ENCODE measurements at places on chromosomes 6 and 20. TPM values are rescaled to one million over a fixed set of nuclear protein-coding genes. Genes with fewer than 3 reads are reported as not detected.
A peak's percentile ranks its signal among the peaks of the same experiment; 100 is the strongest.

FOXO3 gene
- 12.3 TPM for total RNA-seq

DNA sequence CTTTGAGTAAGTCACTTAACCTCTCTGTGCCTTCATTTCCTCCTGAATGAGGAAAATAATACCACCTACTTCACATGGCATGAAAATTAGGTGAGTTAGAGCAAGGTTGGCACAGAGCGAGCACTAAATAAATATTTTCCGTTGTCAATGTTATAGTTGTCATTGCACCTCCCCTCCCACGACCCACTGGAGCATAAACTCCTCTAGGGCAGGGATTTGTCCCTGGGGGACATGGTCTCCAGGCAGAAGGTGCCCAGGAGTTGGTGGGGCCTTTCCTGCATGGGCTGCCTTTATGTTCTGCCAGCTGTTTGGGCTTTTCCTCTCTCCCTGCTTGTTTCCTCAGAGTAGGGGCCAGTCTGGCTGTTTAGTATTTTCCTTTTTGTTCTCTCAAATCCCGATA is 1.3 kb upstream of the ANGPT4 start:
- no peak for DNase-seq

GRCh38 chr6:78243519-78243918 is 590.7 kb downstream of the MEI4 start:
- no peak for DNase-seq

DNA sequence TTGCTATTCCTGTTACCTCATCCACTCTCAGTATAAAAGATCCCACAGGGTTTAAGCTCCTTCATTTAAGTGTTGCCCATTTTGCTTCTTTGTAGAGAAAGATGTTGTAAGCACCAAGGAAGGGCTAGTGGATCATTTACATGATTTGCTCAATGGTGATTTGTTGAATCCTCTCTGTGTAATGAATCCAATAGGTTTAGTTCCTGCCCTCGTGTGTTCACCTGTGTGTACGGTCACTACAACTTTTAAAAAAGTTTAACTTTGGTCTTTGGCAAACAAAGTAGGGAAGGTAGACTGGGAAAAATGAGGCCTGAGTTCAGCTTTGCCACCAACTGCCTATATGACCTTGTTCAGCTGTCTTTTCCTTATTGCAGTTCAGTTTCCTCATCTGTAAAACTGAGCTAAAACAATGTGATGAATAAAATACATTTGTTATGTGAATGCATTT is 51.5 kb downstream of the DHX35 start:
- DNase-seq, result no peak

PNISR gene
- total RNA-seq, result 104 TPM

GRCh38 chr6:139253656-139254055 is 38.1 kb downstream of the TXLNB start:
- DNase-seq, result peak; percentile 11

TNXB gene
- total RNA-seq, result 3.4 TPM

GRCh38 chr6:121236984-121237383 is 97.3 kb downstream of the TBC1D32 start:
- no peak for DNase-seq

DNA sequence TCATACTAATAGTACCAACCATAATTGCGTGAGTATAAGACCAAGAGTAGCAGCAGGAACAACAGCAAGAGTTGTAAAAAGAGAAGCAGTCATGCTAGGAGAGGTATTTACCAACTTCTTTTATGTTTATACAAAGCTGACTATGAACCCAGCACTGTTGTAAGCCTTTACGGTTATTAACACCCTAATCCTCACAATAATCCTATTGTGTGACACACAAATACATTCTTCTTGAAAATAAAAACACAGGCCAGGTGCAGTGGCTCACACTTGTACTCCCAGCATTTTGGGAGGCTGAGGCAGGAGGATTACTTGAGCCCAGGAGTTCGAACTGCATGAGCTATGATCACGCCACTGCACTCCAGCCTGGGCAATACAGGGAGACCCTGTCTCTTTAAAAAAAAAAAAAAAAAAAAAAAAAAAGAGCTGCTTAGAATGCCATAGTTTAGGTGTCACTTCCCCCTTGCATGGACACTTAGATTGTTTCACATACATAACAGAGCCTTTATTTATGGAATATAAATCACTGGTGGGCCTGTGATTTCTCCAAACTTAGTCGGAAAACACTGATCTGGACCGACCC is 20.2 kb downstream of the HCK start:
- DNase-seq, result no peak

DNA sequence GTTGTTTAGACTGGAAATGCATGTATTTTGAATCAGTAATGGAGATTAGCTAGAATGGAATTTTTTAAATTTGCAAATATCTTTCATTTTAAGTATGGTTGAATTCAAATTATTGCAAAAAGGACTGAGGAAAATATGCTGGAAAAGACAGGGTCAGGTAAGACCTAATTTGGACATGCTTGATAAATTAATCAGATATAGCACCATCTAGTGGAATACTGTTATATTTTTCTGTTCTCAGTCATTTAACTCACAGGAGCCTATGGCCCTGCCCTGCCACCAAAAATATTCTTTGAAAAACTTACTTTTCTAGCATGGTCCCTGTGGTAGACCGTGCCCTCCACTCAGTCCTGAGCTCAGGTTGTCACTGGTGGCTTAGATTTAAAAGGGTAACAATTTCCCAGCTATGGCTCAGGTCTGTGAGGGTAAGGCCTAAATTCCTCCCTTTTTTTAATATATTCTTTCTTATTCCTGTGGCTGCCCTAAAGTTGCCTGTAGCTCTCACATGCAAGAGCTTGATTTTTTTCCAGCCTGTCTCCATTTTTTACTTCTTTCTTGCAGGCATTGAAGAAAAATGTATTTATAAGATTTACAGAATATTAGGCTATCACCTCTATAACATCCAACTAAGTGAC is 25.3 kb upstream of the KIAA1586 start:
- no peak for DNase-seq

LCA5 gene
- total RNA-seq, result not detected

GRCh38 chr6:134604014-134604676 is 286.2 kb upstream of the SGK1 start:
- no peak for DNase-seq

DNA sequence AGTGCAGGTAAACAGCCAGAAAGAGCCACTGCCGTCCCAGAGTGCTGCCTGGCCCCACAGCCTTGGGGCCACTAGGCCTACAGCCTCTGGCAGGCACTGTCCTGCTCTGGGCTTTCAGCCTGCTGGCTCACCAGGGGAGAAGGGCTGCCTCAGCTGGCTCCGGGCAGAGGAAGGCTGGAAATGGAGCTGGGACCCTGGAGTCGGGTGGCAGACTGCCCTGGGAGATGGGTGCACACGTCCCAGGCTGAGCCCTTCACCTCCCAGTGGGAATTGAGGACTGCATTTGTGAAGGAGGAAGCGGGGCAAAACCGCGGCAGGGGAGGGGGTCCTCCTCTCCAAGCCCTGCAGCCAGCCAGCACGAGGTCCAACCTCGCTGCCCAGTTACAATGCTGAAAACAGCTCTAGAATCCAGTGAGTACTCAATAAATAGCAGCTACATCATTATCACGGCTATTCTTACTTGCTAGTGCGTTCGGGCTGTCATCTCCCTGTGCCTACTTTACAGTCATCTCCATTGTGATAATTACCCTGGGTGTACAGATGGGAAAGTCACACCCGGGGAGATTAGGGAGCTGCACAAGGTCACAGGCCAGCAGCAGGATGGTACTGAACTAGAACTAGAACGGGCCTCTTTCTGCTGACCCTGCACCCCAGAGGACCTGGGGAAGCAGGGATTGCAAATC is 13.1 kb downstream of the ACSS1 start:
- no peak for DNase-seq

PERP gene
- total RNA-seq, result 3.9 TPM

PKIB gene
- total RNA-seq, result 0.76 TPM

GRCh38 chr6:115360602-115361325 is 699.9 kb downstream of the FRK start:
- no peak for DNase-seq

PPDPF gene
- total RNA-seq, result 292 TPM

DNA sequence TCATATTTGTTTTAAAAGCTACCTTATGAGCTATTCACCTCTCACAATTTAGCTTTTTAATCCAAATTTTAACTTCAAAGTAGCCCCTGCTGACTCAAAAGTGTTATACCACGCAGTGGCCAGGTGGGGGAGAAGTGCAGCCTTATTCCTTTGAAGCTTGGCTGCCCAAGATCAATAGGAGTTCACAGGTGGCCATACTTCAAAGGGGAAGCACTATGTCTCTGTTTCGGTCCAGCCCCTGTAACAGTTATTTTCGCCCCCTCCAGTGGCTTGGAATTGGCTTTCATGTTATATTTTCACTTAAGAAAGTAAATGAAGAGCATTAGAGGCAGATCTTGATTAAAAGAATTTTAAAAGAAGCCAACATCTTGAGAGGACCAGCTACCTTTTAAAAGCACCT is 608.4 kb downstream of the EPHA7 start:
- peak; percentile 28 for DNase-seq

DNA sequence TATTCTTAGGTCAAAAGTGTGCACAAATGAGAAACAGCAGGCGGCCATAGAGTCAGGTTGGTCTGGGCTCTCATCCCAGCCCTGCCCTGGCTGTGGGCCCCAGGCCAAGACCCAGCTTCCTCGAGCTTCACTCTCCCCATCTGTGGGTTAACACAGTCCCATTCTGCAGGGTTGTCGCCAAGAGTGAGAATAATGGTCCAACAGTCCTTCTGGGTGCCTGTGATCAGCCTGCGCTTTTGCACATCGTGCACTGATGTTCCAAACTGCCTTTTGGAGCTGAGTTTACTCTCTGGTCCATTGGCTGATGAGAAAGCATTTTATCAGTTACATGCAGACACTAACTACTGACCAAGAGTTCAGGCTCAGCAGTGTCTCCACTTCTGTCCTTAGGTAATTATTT is 82.6 kb downstream of the INSM1 start:
- no peak for DNase-seq

GRCh38 chr6:30169658-30170614 is 6.6 kb downstream of the TRIM15 start:
- peak; percentile 38 for DNase-seq

DNA sequence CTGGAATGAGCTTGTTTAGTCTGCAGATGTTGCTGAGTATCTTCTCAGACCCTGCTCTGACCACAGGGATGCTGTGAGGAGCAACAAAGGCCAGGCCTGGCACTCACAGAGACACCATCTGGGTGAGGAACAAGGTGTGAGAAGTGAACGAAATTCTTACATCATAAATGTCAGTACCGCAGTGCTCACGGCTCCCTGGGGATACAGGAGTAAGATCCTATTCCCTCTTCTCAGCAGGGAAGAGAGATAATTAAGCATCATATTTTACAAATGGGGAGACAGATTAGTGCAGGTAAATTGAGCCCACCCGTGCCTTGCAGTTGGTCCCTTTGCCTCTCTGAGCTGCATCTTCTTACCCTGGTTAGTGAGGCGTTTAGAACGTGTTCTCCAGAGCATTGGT is 106.2 kb downstream of the DTD1 start:
- DNase-seq, result no peak

DNA sequence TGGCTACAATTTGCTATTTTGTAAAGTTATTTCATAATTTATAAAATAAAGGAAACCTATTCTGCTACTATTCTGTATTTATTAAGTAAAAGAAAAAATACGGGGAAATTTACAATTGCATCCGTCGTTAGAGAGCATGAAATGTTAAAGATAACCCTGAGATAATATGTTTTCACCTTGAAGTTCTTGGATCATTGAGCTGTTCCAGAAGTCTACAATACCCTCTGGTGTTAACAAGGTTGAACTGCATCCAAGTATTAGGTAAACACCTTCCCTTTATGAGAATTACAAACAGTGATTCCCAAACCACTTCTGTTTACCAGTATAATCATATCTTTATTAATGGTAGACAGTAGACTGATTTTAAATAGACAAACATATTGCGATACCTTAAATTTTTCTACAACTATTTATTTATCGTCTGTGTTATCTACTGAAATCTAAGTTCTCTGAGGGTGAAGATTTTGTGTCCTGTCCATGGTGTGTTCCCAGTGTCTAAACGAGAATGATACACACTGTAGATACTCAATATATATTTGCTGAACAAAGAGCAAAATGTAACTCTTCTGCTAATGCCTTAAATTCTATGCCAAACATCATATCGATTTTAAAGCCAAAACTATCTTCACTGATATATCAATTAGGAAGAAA is 28.2 kb downstream of the TBC1D32 start:
- no peak for DNase-seq

DNA sequence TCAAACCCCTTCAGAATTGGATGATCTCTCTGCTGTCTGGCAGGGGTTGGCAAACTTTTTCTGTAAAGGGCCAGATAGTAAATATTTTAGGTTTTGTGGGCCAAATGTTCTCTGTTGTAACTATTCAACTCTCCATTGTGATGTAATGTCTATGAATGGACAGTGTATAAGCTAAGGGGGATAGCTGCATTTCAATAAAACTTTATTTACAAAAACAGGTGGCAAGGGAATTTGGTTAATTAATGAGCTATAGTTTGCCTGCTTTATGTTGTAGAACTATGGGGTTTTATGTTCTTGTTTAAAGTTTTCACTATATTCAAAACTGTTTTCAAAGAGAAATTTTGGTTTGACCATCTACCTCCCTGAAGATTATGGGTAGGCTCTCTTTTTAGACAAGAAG is 182.1 kb upstream of the CITED2 start:
- DNase-seq, result no peak

GRCh38 chr6:169205176-169206160 is 48.2 kb downstream of the THBS2 start:
- DNase-seq, result no peak

- DNase-seq, result no peak
Observed at GRCh38 chr6:36944650-36945049, 9.9 kb upstream of the PI16 start.

GRCh38 chr6:31058128-31058894 is 48.0 kb downstream of the MUC22 start:
- DNase-seq, result no peak

DNA sequence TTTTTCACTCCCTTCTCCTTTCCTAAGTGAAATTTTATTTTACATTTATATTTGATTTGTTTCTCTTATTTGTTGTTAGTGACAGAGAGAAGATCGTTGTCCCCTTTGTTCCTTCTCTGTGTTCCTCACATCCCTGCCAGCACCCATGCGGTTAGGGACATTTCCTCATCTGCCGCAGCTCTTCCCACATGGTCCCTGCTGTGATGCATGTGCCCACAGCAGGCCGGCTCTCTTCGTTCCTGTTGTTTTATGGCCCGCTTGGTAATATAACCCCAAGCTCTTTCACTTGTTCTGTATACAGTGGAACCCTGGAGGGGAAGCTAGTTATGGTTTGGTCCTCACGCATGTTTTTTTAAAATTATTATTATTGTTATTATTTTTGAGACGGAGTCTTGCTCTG is 23.6 kb downstream of the DTD1 start:
- DNase-seq, result no peak

- DNase-seq, result no peak
Observed at GRCh38 chr6:12572896-12573827, 143.4 kb upstream of the PHACTR1 start.

- no peak for DNase-seq
Observed at GRCh38 chr6:139519571-139520031, 145.2 kb upstream of the CITED2 start.

GRCh38 chr20:43940518-43941225 is 26.0 kb downstream of the TOX2 start:
- no peak for DNase-seq

DNA sequence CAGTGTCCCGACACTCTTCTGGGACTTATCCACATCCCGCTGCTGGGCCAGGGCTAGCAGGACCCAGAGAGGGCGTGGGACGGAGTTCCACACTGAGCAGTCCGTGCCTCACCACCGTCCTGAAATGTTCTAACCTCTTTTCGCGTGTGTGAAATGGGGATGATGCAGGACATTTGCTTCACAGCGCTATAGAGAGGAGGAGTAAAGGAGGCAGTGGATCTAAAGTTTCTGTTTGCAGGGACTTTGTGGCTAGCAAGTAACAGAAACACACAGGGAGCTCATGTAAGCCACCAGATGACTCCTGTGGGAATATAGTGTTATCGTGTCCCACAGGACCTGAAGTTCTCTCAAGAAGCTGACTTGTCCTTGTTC is 634 bp downstream of the ITPA start:
- no peak for DNase-seq

PLCB4 gene
- not detected for total RNA-seq

Data from activated CD8-positive, alpha-beta T cell treated with anti-CD3 and anti-CD28 coated beads, Interleukin-2, amount 10 ng/mL, durations not matched to agents 7 days and 5 days (primary cell).